ENCODE measurements at places on chromosomes 5 and 9.

DNA sequence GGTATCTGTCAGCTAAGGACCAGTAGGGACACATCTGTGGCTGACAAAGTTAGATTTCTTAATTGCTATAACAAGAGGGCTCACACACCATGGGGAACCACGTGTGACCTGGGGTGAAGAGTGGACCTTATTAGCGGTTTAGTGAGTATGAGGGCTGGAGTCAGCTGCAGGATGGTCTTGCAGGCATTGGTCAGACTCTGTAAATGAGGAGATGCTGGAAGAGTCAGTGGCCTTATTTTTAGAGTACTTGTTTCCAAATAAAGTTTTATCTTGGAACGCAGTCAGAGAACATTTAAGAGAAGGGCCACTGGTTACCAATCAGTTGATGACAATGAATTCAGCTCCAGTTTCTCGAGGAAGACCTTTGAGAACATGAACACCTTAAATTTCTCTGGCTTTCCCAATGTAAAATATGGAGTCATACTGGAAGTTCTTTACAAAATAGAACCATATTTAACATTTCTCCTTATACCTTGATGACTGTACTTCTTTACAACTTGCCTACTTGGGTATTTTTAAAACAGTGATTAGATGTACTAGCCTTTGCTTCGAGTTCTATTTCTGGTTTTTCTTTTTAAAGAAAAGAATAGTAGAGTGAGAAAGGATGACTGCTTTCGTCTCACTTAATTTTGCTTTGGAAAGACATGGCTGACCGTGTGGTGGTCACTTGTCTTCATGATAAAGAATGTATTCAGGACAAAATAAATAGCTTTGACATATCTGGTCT lies 185.9 kb upstream of the S1PR3 start:
- H3K27me3 ChIP-seq, result peaks cover 6% of the 10 kb centered on the region
- no peak for DNase-seq

GRCh38 chr9:24007185-24007584 lies 181.1 kb upstream of the ELAVL2 start:
- H3K27ac ChIP-seq, result no peak overlapping the region
- H3K4me1 ChIP-seq, result no peaks in the 10 kb centered on the region
- DNase-seq, result no peak
- no peak overlapping the region for H3K4me3 ChIP-seq
- H3K36me3 ChIP-seq, result no peaks in the 10 kb centered on the region
- no peaks in the 10 kb centered on the region for H3K27me3 ChIP-seq

GRCh38 chr5:29853711-29854220 lies 1339.7 kb upstream of the CDH6 start:
- no peaks in the 10 kb centered on the region for H3K27me3 ChIP-seq
- H3K4me1 ChIP-seq, result peaks cover 7% of the 10 kb centered on the region

DNA sequence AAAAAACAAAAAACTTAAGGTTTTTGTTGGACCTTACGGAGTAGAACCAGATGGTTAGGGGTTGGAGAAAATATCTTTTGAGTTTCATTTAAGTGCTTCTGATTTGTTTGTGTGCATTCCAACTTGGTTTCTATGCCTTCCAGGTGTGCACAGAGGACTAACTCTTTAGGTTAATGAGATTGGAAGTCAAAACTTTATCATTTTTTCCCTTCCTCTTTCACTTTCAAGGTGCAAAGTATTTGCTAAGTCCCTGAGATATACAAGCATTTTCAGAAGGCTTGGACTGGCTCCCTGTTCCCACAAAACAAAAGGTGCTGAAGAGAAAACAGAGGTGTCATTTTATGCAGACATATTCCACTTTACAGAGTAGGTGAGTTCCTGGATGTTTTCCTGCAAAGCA lies 30.3 kb upstream of the CER1 start:
- no peak for DNase-seq
- no peak overlapping the region for H3K4me3 ChIP-seq
- peaks cover 21% of the 10 kb centered on the region for H3K36me3 ChIP-seq
- peaks cover 38% of the 10 kb centered on the region for H3K4me1 ChIP-seq

DNA sequence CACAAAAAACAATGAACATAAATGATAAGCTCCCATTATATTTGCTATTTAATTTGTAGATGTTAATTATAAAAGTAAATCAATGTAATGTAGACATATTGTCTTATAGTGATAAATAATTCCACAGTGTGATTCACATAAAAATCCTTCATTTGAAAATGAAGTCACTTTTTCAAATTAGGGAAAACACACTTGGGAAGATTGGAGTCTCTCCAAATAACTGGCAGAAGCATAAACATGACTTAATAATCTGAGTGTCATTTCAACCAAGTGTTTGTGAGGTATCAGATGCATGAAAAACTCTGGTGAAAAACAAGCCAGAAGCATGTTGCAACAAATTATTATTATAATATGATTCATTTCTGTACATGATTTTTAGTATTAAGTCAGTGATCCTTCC lies 102.2 kb downstream of the CETN3 start:
- no peak for DNase-seq
- H3K4me1 ChIP-seq, result peaks cover 16% of the 10 kb centered on the region

GRCh38 chr5:180202939-180203573 lies 6.0 kb downstream of the RASGEF1C start:
- peaks cover 1% of the 10 kb centered on the region for H3K4me1 ChIP-seq
- no peaks in the 10 kb centered on the region for H3K36me3 ChIP-seq
- H3K27ac ChIP-seq, result no peak overlapping the region
- no peak for DNase-seq
- no peak overlapping the region for H3K4me3 ChIP-seq

DNA sequence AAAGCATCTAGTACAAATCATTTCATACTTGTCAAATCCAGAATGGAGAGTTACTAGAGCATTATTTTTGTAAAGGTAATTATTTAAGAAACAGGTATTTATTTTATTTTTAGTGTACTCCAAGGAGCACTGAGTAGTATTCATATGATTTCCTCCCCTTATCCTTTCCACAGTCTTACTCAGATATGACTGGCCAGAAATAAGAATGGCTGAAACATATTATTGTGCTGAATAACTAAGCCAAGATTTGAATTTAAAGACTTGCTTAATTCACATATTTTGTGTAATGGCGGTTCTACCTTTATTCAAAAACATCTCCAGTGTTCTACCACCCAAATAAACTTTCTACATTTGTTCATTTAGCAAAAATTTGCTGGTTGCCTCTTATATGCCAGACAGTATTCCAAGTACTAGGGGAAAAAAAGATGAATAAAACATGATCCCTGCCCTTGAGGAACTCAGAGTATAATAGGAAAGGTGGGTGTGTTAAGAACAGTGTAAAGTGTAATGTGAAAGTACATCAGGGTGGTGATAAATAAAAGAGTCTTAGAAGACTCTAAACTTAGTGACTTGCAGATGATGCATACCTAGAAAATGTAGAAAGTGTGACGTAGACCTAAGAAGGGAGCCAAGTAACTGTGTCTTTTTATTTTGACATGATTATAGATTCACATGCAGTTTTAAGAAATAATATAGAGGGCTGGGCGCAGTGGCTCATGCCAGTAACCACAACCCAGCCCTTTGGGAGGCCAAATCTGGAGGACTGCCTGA lies 110.4 kb upstream of the GRHPR start:
- H3K27me3 ChIP-seq, result no peaks in the 10 kb centered on the region
- H3K4me3 ChIP-seq, result no peak overlapping the region
- DNase-seq, result no peak

GRCh38 chr5:151087486-151087885 lies 6.7 kb upstream of the TNIP1 start:
- no peaks in the 10 kb centered on the region for H3K36me3 ChIP-seq
- no peaks in the 10 kb centered on the region for H3K27me3 ChIP-seq
- DNase-seq, result no peak

DNA sequence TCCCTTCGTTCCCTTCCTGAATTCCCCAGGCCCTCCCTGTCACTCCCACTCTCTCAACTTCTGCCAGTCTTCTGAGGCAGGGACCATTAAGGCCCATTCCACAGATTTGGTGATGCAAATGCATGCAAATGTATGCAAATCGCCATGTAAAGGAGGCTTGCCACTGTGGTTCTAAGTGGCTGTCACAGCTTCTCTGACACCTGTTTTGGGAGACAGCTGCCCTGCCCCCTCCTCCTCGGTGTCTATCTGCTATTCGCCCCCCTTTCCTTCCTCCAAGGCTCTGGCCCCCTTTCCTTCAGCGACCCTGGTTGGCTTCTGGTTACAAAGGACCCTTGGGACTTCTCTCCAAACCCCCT lies 10.5 kb upstream of the ARAP3 start:
- no peaks in the 10 kb centered on the region for H3K36me3 ChIP-seq
- peaks cover 52% of the 10 kb centered on the region for H3K27me3 ChIP-seq
- H3K27ac ChIP-seq, result no peak overlapping the region

DNA sequence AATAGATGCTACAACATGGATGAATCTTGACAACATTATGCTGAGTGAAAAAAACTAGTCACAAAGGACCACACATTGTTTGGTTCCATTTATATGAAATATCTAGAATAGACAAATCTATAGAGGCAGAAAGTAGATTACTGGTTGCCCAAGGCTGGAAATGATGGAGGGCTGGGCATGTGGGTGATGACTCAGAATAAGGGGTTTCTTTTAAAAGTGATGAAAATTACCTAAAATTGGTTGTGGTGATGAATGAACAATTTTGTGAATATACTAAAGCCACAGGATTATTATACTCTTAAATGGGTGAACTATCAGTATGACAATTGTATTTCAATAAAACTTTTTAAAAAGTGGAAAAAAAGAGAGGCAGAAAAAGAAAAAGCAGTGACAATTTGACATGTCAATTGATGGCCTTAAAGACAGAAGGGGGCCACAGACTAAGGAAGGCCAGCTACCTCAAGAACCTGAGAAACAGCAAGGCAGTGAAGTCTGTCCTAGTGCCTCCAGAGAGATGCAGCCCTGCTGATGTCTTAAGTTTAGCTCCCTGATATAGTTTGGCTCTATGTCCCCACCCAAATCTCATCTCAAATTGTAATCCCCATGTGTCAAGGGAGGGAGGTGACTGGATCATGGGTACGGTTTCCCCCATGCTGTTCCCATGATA lies 182.7 kb downstream of the PIK3R1 start:
- H3K4me1 ChIP-seq, result peaks cover 4% of the 10 kb centered on the region
- no peak overlapping the region for H3K27ac ChIP-seq
- DNase-seq, result no peak
- no peak overlapping the region for H3K4me3 ChIP-seq

- no peak overlapping the region for H3K4me3 ChIP-seq
- no peak for DNase-seq
- peaks cover 37% of the 10 kb centered on the region for H3K4me1 ChIP-seq
- no peaks in the 10 kb centered on the region for H3K27me3 ChIP-seq
These were observed 209.4 kb upstream of the TLE4 start for GRCh38 chr9:79362100-79363081.
